ENCODE measurements at places on chromosomes 1 and 21.
A peak's percentile ranks its signal among the peaks of the same experiment; 100 is the strongest.

DNA sequence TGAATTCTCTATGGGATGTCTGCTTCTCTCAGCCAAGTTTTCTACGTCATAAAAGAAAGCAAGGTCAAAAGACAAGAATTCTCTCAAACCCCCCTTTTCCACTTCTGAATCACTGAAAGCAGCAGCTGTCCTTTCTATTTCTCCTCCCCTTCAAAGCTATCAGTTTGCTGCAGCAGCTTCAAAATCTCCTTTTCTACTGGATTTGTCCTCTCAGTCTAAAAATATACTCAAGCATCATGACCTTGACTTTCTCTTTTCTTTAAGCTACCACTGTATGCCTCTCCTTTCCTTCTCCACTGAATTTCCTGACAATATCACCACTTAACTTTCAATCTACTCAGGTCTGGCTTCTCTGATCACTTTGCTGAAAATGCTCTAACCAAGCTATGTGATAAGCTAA is 1.9 kb downstream of the WDR64 start:
- no peak for DNase-seq

- no peak for DNase-seq
Measured at GRCh38 chr1:247434005-247434404, 18.0 kb downstream of the NLRP3 start.

GRCh38 chr1:194503209-194503608 is 1316.8 kb upstream of the B3GALT2 start:
- no peak for DNase-seq

DNA sequence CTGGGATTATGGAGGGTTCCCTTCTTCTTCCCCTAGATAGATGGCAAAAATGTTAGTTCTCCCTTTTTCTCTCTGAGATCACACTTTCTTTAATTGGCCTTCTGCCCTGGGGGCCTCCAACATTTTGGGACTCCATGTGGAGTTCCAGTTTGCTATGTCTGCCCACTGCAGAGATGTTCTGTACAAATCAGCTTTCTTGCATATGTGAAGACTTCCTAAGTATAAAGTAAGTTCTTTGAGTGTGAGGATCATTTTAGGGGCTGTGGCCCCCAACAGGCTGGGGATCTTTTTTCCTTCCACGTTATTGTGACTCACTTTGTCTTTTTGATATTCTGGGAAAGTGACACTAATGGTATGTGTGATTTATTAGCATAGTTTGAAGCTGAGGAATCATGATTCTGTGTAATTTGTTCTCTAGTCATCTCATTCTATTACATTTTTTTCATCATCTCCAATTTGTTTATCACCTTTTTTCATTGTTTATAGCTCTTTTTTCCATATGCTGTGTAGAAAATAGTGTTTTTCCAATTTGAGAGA is 48.2 kb downstream of the HHAT start:
- DNase-seq: no peak

DNA sequence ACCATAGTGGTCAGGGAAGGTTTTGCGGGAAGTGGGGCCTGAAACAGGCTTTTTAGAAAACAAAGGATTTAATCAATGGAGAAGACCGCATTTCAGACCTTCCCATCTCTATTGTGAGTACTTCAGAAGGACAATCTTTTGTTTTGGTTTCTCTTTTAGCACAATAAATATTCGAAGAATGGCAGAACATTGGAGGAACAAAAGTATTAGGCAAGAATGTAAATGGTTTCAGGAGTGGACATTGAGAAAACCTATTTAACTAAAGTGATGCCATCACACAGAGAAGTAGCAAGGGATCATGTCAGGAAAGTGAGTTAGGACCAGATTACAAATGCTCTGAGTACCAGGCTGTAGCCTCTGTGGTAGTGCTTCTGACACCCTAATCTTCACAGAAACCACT is 26.8 kb upstream of the UBE2U start:
- no peak for DNase-seq

GRCh38 chr1:213938776-213939175 is 49.0 kb upstream of the PROX1 start:
- DNase-seq: no peak

- DNase-seq: no peak
Measured at GRCh38 chr1:199746666-199747384, 280.7 kb upstream of the NR5A2 start.

DNA sequence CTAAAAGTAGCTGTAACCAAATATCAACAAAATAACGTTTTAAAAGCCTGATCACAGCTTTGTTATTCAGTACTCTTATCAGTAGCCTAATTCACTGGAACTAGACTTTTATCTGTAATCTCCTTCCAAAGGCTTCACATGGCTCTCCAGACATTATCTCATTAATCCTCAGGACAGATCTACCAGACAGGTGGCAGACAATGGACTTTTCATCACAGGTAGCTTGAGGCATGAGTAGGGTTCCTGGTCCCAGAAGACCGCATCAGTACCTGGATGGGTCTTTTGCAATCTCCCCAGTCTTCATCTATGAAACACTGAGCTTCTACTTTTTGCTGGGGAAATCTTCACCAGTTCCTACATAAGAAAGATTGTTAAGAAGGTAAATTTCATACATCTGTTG is 132.2 kb upstream of the FOXD3 start:
- no peak for DNase-seq

GRCh38 chr21:27683292-27683691 is 716.4 kb upstream of the ADAMTS5 start:
- no peak for DNase-seq

GRCh38 chr1:11700601-11701467 is 9.3 kb downstream of the DRAXIN start:
- DNase-seq: no peak

- DNase-seq: no peak
Measured at GRCh38 chr21:32844653-32845436, 73.3 kb upstream of the PAXBP1 start.

DNA sequence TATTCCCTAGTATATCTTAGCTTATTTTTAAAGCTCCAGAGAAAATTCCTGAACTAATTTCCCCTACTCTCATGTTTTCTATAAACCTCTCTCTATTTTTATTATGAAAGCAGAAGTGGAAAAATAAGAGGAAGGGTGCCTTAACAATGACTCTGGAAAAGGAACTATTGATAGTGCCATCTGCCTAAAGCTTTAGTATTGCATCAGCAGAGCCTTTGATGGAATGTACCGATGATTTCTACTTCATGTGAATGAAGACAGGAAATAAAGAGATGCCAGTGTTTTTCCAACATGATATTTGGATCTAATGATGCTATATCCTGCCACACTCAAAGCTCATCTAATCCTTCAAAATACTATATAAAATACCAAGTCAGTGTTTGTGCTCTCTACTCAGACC is 35.1 kb downstream of the TNFSF18 start:
- DNase-seq: no peak

DNA sequence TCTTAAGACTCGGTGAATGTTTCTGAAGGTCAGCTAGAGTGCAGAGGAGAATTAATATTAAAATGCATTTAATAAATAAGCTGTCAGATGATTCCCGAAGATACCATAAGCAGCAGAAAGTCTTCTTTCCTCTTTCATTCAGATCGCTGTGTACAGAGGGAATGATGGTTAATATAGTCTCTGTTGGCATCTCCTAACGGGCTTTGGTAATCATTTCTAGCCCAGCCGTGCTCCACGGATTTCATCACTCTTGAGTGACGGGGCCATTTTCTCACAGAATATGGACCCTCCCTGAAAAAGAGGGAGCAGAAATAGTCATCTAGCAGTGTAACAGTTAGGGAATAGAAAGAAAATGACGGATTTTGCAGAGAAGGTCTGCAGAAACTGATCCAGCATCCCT is 103.1 kb downstream of the ST6GALNAC3 start:
- no peak for DNase-seq

GRCh38 chr1:3022976-3023375 is 1.7 kb downstream of the ACTRT2 start:
- DNase-seq: no peak

DNA sequence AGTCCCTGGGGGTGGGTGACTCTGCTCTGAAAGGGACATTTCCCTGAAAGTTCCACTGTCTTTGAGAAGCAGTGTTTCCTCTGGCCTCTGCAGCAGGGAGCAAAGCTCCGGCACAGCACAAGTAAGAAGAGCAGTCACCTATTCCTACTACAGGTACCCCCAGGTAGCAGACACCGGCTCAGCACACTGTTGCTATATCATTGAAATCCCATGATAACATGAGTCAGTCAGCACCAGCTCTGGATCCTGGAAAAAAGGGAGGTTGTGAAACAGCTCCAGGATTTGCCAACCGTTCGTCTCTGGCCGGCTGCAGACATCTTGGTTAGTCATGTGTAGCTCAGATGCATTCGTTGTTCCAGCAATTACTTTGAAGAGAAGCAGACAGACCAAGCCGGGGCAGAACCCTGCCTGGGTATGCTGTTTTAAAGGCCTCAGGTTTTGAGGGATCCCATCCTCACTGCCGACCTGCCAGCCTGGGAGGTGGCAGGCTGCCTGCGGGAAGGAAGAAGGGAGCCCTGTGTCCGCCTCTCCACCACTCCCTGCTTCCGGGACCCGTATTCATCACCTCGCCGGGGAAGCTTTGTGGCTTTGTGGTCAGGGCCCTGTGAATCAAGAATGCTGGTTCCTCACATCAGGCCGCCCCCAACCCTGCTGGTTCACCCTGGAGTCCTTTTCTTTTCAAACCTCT is 139.2 kb downstream of the CLIC6 start:
- no peak for DNase-seq

GRCh38 chr1:38454749-38455441 is 404.7 kb downstream of the RRAGC start:
- DNase-seq: no peak

GRCh38 chr1:230067871-230068620 is 1.0 kb downstream of the GALNT2 start:
- DNase-seq: no peak

GRCh38 chr1:59223989-59224634 is 72.8 kb upstream of the FGGY start:
- no peak for DNase-seq

- no peak for DNase-seq
Measured at GRCh38 chr1:41476807-41477361, 7.6 kb downstream of the EDN2 start.

- DNase-seq: no peak
Measured at GRCh38 chr1:35001743-35002142, 16.6 kb upstream of the TMEM35B start.

DNA sequence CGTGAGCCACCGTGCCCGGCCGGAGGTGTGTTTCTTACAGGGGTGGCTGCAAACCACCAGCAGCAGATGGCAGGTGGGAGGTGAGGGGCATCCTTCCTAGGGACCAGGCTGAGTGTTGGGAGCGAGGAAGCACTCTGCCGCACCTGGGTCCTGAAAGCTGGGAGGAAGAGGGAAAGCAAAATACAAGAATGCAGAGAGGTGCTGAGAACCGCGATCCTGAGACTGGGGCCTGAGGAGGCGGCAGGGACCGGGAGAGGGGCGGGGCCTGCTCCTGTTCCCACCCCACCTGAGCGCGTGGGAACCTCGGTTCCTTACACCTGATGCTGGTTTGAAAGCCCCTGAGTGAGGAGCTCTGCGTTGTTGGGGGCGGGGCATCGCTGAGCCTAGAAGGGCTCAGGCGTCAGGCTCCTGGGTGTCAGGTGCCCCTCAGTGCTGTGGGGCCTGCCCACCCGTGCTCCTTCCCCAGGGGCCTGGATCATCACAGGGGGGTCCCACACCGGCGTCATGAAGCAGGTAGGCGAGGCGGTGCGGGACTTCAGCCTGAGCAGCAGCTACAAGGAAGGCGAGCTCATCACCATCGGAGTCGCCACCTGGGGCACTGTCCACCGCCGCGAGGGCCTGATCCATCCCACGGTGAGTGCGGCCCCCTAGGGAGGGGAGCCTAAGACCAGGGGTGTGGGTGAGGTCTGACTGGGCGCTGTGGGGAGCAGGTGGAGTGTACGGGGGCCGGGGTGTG is 15.5 kb downstream of the TRPM2 start:
- DNase-seq: no peak

- DNase-seq: no peak
Measured at GRCh38 chr1:203130358-203130985, 2.9 kb downstream of the ADORA1 start.

GRCh38 chr21:43298546-43299440 is 128.1 kb downstream of the SIK1 start:
- no peak for DNase-seq

DNA sequence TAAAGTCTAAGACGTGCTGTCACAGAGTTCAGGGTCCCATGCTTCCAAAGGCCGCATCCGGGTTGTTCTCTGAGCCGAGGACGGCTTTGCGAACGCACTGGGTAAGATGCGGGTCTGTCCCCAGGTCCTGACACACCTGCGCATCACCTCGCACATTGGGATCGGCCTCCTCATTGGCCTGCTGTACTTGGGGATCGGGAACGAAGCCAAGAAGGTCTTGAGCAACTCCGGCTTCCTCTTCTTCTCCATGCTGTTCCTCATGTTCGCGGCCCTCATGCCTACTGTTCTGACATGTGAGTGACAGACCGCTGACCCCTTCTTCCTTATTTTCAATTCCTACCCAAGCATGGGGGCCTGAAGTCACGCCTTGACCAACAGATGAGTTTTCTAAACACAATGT is 25.3 kb downstream of the TFF3 start:
- DNase-seq: no peak

DNA sequence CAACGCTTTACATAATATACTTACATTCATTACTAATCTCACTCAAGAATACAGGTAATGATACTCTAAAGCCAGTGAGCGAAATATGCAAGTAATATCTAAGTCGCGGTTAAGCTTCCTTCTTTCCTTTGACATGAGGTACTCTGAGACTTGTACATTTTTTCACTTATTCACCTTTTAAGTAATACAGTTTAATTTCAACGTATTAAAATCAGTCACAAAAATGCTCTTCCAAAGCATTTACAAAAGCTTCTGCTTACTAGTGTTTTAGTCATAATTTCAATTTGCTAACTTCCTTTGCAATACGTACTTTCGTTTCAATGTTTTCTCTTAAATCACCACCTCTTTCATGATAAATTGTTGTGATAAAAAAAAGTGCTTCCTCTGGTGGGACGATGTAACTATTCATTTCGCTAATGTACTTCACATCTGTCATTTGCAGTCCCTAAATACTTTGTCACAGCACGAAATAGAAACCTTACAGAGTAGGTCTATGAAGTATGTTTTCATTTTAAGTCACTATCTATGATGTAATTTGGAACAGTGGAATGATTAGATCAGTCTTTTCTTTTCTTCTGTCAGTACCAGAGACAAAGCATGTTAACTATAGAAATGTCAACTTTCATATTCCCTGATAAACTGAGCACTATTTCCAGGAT is 34.0 kb upstream of the ADGRL4 start:
- DNase-seq: no peak

GRCh38 chr1:152189657-152190442 is 30.8 kb upstream of the RPTN start:
- DNase-seq: peak; percentile 28

- no peak for DNase-seq
Measured at GRCh38 chr1:32122151-32122550, 14.3 kb downstream of the KPNA6 start.

GRCh38 chr1:179264507-179264906 is 29.1 kb upstream of the SOAT1 start:
- no peak for DNase-seq

DNA sequence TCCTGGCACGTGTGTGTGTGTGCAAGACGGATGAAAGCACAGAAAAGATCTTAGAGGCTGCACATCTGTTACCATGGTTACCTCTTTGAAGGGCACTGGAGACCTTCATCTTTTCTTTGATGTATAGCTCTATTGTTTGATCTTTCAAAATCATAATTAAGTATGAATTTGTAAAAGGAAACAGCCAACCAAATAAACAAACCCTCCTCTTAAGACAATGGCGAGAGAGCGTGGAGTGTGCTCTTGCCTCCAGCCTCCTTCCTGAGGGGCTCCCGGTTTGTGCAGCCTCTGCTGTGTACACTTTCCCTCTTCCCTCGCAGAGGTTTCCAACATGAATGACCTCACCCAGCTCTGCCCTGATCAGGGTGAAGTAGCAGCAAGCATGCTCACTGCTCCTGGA is 27.9 kb downstream of the CACNA1S start:
- DNase-seq: no peak
